GM23338 (cell line): ENCODE measurements at places on chromosomes 7 and 10. TPM values are rescaled to one million over a fixed set of nuclear protein-coding genes. Genes with fewer than 3 reads are reported as not detected.

Gene INMT
- 0.38 and 0.79 TPM in 2 replicates for polyA plus RNA-seq

DNA sequence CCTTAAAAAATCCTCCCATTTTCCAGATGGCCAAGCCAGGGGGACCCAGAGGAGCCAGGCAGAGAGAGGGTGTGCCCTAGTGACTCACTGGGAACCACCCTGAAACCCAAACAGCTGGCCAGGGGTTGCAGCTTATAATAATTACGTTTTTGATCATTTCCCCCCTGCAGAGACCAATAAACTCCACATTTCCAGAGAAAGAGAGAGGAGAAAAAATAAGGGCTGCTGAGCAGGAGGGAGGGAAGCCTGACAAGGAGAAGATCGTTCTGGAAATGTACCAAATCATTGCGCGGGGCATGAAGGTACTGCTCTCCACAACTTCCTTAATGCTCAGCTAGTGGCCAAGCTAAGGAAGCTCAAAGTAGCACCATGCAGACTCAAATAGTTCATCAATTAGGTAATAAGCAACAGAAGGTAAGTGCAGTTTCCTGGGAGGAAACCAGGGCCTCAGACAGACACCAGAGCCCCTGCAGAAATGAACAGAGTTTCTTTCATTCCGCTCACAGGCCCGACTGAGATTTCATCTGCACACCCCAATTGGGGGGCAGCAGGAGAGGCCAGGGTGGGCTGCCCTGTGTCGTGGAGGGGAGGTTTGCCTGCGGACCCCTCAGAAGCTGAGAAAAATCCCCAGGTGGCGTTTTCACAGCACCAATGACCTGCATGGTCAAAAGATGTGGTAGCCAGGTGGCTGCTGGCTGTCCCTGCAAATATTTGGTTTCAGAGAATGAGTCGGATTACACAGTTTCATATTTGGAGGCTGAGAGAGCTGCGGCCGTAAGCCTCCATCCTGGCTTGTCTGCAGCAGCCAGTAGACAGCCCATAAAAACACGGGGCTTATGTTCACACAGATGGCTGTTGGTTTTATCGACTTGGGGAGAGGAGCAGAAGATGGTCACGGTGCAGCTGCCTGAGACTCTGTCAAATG lies 153.2 kb upstream of the LYZL2 start:
- DNase-seq = no peak

GRCh38 chr10:88932539-88933256 lies 19.9 kb downstream of the ACTA2 start:
- DNase-seq = peak; percentile 90

DNA sequence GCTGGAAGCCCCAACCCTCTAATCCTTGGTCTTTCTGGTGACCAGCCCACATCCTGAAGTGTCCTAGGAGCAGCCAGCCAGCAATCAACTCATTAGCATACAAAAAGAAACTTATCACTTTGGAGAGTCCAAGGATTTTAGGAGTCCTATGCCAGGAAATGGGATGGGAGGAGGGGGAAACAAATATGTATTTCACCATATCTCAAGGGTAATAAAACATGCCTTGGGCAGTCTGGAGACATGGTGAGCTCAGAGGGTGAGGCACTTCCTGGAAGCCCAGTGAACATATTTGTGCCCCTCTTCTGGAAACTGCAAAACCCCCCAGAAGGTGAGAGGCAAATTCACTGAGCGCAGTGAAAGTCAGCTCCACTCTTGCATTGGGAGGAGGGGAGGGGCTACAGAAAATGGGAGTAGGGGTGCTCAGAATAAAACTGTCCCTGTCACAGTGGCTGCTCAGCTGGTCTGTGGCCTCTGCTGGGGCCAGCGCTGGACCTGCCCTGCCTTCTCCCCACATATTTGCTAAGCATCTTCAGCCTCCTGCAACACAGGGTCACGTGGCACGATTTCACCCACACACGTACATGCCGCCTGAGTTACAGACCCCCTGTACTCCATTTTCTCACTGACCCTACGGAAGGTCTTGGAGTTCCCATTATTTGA lies 17.7 kb upstream of the ZMIZ1 start:
- no peak for DNase-seq

Gene ADCY1
- 2.3 and 2.4 TPM in 2 replicates for polyA plus RNA-seq

DNA sequence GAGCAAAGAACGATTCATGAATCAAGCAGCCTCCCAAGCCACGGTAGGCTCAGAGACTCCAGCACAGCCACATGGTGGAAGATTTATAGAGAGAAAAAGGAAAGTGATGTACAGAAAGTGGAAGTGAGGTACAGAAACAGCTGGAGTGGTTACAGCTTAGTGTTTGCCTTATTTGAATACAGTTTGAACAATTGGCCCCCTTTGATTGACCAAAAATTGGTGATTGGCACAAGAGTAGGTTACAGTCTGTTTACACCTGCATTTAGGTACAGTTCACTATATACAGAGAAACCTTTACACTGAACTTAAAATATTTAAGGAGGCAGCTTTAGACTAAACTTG lies 136.4 kb upstream of the ASAH2 start:
- no peak for DNase-seq

DNA sequence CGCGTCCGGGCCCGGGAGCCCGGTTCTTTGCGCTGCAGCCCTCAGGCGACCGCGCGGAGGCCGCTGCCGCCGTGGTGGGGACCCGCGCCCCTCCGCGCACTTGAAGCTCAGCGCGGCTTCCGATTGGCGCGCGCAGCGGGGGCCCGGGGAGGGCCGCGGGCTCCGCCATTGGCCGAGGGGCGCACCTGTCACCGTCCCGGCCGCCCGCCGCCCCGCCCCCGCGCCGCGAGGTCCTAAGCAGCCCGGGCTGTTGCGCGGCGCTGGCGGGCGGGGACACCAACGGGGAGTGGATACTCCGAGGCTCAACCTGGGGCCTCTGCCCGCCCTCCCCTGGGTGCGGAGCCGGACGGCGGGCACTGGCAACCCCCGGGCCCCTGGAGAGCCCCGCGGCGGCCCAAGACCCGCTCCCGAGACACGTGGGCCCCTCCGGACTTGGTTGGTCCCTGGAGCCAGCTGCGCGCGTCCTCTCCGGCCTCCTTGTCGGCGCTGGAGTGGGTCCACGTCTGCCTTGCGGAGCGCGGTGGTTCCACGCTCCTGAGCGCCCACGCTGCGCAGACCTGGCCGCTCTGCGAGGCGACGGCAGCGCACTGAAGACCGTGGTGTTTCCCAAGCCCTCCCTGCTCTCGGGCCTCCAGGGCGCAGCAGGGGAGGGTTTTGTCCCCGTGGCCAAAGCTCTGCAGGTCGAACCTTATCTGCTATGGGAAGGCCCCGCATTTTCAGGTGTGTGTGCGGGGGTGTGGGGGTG lies at the start of gene MNX1:
TSS of gene MNX1 (minus strand) at position 76 of the 745 bp plus-strand sequence. CDS start 313 bp downstream, outside the sequence.
- peak; percentile 93 for DNase-seq

Gene CYP2C9
- polyA plus RNA-seq = not detected in 2 replicates

DNA sequence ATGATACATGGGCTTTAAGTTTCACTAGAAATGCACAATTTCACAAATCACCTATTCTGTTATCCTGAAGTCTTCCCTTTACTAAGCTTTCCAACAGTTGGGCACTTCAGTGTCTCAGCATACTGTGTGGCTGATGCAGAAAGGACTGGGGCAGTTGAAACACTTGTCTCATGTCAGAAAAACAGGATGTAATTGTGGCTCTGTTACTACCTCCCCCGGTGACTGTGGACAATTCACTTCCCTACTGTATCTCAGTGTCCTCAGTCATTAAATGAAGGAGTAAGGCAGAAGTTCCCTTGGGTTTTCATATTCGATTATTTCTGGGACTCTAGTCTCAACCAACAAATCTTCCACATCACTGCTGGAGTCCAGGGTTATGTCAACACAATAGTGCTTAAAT lies 17.9 kb downstream of the ANKRD22 start:
- DNase-seq = no peak

DNA sequence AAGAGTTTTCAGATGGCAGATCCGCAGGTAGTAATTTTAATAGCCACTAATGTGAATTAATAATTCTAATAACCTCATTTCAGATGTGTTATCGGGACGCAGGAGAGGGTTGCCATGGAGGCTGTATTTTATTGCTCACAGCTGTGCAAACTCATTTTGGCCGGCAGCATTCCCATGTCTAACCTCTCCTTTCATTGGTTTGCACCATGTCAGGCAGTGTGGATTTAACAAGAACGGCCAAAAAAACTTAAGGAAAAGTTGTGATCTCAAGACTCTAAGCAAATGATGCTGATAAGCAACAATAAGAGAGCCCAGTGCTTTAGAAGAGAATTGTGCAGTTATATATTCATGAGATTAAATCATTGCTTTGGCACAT lies 88.7 kb upstream of the NRP1 start:
- no peak for DNase-seq

DNA sequence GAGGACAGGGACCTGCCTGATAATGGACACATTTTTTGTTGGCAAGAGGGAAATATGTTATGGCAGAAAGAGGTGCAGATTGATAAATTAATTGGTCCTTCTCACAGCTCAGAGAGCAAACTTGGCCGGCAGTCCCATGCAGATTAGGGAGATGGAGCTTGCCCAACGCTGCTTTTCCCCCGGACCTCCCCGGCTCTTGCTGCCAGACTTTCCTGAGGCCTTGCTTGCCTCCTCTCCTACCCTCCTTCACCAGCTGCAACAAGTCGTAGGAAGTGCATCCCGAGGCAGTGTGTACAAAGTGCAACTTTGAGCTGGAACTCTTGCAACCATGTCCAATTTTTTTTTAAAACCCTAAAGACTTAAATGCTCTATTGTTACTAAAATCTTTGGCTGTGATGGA lies 215.5 kb downstream of the LRMDA start:
- no peak for DNase-seq

Gene SOSTDC1
- 0.64 and 1.0 TPM in 2 replicates for polyA plus RNA-seq

Gene CCL24
- polyA plus RNA-seq = not detected in 2 replicates

- DNase-seq = no peak
These were observed 61.5 kb downstream of the REEP3 start for GRCh38 chr10:63582690-63583089.

DNA sequence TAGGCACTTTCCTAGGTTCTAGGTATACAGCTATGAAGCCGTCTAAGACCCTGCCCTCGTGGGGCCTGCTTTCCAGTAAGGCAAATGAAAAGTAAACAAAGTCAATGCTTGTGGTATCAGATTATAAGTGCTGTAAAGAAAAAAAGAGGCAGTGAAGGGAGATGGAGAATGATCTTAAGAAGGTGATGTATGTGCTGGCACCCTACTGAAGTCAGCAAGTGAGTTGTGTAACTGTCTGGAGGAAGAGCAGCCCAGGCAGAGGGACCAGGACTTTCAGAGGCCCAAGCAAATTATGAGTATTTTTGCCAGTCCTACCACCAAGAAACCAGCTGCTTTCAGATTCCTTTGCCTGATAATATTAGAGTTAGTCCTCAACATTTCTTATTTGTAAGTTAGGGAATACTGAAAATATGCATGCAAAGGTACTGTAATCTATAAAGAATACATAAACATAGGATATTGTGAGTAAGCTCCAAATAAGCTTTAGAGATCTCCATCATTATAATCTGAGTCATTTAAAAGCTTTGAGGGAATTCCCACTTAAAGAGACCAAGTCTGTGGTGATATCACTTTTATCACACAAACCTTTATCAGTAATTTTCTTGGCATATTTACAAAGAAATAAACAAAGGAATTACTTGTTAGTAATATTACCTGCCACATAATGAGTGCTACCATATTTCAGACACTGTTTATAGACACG lies 329.2 kb upstream of the LRGUK start:
- DNase-seq = no peak

GRCh38 chr10:120818301-120818700 lies 32.9 kb upstream of the WDR11 start:
- peak; percentile 67 for DNase-seq

Gene PTPN20
- polyA plus RNA-seq = 0.13 TPM in 1 of 2 replicates, not detected in the other

DNA sequence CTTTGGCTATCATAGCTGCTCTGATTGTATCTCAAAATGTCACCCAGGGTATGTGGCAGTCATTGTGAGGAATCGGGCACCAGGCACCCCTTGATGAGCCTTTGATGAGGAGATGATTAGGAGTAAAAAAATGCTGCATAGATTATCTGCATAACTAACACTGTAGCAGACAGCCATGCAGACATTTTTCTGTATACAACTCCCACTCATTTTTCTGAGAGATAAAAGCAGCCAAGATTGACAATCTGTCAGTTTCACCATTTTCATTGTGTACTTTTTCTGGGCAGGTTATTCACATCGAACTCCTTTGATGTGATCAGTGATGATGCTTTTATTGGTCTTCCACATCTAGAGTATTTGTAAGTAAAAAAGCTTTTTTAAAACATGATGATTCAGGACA lies 19.4 kb downstream of the LGI1 start:
- DNase-seq = no peak

DNA sequence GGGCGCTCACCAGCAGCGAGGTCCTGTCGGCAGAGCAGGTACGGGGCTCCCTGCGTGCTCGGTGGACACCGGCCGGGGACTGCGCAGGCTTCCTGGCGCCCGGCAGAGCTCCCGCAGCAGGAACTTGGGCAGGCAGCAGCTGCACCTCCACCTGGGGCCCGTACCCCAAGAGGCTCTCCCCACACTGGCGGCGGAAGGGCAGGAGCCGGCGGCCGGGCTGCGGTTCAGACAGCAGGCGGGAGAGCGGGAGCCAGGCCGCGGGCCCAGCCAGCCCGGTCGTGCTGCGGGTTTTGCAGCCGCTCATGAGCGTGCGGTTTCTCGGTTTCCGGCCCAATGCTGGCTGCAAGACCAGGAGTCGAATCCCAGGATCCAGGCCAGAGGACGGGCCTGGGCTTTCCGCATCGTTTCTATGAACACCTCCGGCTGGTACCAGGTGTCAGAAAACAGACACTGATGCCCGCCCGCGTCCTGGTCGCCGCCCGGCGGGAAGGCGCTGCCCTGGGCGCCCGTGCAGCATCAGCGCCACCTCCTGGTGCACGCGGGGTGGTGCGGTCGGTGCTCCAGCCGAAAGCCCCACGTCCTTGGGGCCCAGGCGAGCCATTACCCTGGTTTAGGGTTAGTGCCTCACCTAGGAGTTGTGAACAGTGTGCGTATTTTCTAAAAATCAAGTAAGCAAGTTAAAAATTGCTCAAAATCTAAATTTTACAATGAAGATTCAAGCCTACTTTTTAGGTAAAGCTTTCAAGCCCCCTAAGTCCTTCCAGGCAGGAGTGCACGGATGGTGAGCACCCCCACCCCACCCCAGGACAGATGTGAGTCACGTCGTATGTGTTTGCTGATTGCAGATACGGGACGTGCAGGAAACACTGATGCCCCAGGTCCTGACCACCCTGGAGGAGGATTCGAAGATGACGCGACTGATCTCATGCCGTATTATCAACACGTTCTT lies 47.4 kb upstream of the PRKAR1B start:
- DNase-seq = peak; percentile 83

Gene PNLIPRP1
- 0.21 TPM in 1 of 2 replicates, not detected in the other for polyA plus RNA-seq
